Hematopoietic multipotent progenitor cell treated with erythropoietin and hydrocortisone succinate and interleukin-3 and kit ligand, for 6 days (in vitro differentiated cells): ENCODE measurements at places on chromosomes 13 and 19.

DNA sequence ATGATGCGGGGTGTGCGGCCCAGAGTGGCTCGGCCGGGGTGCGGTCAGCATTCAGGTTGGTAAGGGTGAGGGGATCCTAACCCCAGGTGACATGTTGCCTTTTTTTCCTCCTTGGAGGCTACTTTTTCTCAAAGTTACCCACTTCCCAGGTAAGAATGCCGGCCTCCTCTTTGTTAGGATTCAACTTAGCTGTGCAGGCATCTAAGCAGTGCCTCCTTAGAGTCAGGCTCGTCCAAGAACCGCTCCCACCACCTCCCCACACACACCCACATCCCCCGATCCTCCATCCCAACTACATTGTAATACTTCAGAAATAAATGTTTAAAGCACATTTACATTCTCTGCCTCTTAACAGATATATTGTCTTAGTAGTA is 733 bp upstream of the ENOX1 start:
- no peak for DNase-seq

DNA sequence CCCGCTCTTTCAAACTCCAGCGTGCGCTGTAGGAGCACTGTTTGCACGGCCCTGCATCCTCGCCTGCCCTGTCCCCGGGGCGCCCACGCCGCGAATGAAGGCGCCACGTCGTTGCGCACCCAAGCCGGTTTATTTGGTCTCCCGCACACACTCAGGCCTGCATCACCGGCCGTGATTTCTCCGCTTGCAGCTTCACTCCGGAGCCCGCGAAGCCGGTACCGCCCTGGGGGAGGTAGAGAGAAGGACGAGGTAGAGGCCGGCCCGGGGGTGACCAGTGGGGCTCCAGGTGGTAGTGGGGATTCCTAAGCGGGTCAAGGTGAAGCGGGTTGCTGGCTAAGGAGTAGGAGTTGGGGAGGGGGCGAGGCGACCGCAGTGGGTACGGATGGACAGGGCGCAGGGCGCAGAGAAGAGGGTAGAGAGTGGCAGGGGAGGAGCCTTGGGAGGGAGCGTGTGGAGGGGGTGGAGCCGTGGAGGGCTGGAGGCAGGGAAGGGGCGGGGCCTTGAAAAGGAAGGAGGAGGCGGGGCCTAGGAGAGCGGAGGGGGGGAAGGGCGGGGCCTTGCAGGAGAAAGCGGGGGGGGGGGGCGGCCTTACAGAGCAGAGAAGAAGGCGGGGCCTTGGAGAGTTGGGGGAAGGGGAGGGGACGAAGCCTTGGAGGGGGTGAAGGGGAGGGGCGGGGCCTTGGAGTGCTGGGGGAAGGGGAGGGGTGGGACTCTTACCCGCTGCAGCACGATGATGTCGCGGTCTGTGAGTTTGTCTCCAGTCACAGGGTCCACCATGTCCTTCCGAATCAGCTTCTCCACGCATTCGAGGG is 24.6 kb downstream of the NOSIP start:
- peak; percentile 88 for DNase-seq

- no peak for DNase-seq
Measured at GRCh38 chr13:104993708-104994107, 1541.8 kb downstream of the EFNB2 start.

GRCh38 chr13:41648314-41648935 is 191.1 kb downstream of the RGCC start:
- DNase-seq, result no peak

DNA sequence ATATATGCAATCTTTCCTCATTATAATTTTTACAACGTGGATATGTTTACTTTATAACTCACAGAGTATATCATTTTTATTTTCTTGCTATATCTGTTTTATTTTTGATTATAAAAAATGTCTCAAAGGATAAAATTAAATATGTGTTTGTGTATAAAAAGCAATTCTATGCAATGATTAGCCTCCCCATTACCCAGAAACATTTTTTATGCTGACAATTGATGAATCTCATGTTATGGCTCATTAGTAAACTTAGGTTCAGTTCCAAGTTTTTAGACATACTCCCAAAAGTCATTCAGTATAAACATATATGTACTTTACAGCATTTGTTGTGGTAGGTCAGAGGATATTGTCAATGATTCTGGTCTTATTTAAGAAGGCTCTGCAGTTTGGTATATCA is 540.1 kb upstream of the SPRY2 start:
- no peak for DNase-seq

GRCh38 chr13:76717092-76717491 is 169.1 kb downstream of the KCTD12 start:
- no peak for DNase-seq

DNA sequence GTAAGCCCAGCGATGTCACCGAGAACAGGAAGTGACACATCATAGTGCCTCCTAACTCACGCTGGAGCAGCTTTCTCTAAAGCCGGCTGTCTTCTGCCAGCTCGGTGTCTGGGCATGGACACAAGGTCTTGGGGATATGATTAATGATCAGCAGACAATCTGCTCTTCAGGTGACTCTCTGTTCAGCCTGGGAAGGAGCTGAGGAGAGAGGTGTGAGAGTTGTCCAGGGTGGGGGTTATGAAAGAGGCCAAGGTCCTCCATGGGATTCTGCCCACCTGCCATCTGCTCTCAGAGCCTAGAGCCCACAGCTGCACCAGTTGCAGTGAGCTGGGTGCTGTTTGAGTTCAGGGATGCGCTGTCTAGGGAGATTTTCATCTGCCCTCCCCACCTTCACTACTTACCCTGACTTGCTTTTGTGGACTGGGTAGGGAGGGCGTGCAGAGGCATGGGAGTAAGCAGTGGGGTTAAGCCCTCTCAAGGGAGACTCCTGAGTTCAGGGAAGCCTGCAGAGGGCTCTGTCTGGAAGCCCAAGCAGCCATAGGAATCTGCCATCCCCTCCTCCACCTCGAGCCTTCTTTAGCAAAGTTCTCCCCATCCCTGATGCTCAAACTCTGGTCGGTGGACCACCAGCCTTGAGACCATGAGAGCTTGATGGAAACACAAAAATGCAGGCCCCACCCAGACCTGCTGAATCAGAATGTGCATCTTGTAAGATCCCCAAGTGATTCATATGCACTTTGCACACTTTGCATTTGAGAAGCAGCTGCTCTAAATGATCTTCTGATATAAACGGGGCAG is 539.7 kb downstream of the RFC3 start:
- DNase-seq, result no peak

DNA sequence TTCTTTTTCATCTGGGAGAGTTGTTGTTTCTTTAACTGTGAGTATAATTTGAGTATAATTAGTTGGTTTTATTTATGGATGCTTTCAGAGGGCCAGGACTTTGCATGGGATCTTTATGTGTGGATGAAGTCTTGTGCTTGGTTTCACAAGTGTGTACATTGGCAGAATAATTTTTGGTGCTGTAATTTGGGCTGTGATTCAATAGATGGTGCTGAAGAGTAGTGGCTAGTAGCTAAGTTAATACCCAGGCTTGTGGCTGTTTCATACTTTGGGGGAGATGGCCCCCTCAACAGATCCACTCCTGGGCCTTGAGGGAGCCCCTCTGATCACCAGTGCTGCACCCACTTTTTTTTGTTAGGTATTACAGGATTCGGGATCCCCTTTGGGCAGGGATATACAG is 1142.4 kb downstream of the SLITRK1 start:
- DNase-seq, result no peak

DNA sequence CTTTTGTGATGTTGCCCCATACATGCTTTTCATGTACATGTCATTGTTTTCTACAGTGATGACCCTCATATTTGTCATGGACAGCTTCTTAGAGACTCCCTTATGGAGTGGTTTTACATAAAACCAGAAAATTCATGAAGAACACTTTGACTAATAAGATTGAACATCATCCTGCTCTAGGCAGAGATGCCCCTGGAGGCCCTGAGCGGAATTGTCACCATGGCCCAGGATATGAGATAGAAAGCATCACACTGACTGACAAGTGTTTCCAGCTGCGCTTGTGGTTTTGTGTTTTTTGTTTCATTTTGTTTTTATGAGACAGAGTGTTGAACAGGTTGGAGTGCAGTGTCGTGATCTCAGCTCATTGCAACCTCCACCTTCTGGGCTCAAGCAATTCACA is 22.2 kb downstream of the ZNF701 start:
- DNase-seq, result no peak

DNA sequence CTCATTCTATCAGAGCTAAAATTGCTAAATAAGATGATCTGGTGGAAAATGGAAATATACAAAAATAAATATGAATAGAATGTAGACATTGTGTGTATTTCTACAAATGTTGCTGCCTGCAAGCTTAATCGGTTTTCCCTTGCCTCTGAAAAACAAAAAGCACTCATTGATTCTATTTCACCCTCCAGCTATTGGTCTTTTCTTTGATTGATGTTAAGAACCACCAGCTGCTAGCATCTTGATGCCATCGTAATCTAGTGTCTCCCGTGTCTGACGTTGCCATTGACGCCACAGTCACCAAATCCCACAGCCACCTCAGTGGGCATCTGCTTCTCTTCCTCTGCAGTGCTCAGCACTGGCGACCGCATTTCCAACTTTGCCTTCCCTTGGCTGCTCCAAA is 461.8 kb downstream of the MYO16 start:
- DNase-seq, result no peak

DNA sequence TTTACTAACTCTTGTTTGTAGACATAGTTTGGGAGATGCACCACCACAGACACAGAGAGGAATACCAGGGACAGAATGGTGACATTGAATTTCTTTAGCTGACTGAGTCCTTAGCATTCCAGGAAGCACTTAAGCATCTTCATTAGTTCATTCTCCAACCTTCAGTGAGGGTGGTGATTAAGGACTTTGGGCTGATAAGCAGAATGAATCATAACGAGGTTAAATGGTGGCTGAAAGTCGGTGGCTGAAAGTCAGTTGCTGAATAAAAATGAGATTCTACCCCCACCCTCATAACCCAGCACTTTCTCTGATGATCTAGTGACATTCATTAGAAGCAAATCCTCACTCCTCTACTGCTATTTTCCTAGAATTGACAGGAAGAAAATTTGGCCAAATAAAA is 10.6 kb downstream of the PCDH8 start:
- no peak for DNase-seq

DNA sequence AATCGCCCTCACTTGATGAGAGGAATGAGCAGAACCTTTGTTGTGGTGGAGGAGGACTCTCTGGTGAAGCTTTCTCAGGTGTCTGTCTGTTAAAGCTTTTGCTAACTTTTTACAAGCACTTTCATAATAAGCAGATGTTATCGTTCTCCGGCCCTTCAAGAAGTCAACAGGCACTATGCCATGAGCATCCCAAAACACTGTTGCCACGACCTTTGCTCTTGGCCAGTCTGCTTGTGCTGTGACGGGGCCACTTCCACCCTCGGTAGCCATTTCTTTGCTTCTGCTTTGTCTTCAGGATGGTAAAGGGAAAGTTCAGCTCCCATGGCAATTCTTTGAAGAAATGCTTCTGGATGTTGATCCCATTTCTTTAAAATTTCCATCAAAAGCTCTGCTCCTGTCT is 93.5 kb upstream of the ANKRD10 start:
- DNase-seq, result no peak

GRCh38 chr13:32669030-32669646 is 82.9 kb downstream of the PDS5B start:
- peak; percentile 88 for DNase-seq

GRCh38 chr13:34172048-34172447 is 354.1 kb downstream of the RFC3 start:
- DNase-seq, result no peak

- DNase-seq, result no peak
Measured at GRCh38 chr13:110265682-110266430, 41.1 kb downstream of the COL4A1 start.

GRCh38 chr13:109819874-109820273 is 33.5 kb upstream of the IRS2 start:
- no peak for DNase-seq

- no peak for DNase-seq
Measured at GRCh38 chr19:1424192-1424955, 13.8 kb upstream of the RPS15 start.

DNA sequence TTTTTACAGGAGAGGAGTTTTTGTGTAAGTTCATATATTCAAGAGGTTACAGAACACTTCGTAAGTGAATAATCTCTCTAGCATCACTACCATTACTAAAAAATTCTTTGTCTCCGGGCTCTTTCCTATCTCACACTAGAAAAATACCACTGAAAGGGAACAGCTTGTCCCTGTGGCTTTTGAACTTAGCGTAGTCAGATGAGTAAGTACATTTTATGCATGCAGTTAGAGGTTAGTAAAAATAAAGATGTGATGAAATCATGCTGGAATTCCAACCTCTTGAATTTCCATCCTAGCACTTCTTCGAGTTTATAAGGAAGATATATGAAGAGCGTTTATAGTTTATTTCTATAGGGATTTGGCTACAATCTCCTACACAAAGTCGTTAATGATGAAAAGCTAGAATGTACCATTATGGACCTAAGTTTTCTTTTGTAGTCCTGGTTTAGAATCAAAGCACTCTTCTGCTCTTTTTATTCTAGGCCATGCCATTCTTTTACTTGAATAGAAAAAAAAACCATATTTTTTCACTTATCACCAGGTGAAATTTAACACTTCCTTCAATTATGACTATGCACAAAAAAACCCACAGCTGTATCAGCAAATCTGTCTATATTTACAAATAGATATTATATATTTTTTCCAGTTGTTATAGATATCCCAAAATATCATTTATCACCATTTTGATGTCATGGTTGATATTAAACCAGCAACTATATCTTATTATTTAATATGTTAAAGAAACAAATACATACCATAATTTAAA is 139.9 kb upstream of the PCDH9 start:
- no peak for DNase-seq

DNA sequence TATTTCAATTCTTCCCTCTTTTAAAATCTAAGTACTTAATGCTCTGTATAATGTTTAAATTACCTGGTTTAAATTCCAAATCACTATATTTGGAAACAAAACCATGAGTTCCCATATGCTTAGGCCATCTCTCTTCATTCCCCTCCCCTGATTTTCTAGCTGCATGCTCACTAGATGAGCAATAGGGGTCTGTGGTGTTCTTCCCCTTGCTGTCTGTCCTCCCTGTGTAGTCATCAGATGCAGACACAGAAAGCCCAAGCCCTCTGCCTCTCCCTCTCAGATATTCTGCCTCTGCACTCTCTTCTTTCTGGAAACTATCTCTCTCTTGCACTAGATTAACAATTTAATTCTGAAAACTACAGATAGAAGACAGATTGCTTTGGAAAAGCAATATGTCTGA is 1730.2 kb downstream of the OLFM4 start:
- no peak for DNase-seq

DNA sequence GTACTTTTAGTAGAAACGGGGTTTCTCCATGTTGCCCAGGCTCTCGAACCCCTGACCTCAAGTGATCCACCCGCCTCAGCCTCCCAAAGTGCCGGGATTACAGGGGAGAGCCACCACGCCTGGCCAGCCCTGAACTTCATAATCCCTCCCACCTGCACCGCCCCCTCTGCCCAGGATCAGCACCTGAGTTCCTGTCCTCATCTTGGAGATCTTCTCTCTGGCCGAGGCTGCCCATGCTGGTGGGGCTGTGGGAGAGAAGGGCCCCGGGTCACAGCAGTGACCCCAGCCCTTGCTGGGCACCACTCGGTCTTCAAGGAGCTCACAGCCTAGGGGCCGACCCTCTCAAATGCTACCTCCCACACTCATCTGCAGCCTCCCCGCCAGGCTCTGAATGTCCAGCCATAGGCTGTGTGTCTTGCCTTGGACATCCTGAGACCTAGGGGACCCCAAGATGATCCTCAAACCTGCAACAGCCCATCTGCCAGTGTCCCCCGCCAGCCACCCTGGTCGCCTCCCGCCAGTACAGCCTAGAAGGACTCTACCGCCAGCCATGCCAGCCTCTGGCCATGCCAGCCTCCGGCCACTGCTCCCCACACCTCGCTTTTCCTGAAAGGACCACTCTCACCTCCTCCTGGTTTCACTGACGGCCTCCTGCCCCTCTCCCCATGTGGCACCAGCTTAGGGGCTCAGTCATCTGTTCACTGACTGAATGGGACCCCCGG is 1.5 kb downstream of the ATP8B3 start:
- no peak for DNase-seq

- DNase-seq, result peak; percentile 56
Measured at GRCh38 chr19:3398900-3399278, 32.5 kb downstream of the NFIC start.
